ENCODE measurements at places on chromosomes 2 and 18.

DNA sequence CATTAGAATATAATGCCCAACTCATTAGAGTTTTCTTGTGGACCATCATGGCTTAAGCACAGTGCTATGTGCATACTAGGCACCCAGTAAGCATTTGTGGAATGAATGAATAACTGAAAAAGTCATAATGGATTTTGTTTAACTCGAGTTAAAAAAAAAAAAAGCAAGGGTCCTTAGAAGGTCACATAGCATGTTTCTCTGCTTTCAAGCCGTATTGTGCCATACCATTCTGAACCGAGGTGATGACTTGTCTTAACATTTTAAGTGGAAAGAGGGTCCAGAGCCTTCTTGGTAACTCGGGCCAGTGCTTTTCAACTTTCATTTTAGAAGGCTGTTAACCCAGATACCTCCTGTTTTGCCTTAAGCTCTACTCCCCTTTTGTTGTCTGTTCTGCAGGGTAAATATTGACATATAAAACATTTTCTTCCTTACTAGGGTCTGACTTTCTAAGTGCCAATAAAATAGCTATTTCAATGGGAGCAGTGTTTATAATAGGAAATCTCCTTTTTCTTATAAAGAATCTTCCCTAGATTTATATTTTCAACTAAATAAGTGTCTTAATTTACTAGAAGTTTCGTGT is 787 bp upstream of the ADGRF3 start:
- no peak for DNase-seq

DNA sequence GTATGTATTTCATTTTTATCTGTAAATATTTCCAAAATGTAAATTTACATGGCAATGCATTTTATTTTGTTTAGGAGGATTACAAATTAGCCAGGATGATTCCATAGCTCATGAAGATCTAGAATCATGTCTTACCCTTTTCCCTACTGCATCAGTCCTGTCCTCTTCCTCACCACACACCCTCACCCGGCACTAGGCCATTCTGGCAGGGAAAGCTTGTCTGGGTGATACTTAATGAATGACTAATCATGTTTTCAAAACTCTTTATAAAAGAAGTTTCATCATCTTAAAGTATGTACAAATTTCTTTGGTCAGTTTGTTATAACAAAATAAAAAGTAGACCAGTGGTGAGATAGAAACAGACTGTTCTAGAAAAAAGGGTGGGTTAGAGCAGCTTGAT is 283.3 kb upstream of the VWC2L start:
- no peak for DNase-seq

- no peak for DNase-seq
Measured at GRCh38 chr2:8691859-8692437, 10.1 kb downstream of the ID2 start.

DNA sequence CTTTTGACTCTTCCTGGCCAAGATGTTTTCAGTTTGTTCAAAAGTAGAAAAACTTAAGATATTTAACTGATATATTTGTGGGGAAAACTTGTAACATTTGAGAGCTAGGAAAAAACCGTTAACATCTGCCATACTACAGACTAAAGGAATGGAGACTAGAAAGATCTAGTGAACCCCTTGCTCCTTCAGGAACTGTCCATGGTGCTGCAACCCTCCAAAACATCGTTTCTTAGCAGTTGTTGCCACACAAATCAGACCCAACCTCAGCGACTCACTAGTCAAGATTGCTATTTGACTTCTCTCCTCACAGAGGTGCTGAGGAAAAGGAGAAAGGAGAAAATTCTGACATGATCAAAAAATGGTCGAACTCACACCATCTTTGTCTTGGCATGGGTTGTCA is 393.8 kb upstream of the LYPD1 start:
- no peak for DNase-seq

GRCh38 chr18:8794934-8795280 is 89.6 kb downstream of the MTCL1 start:
- DNase-seq: no peak

Data from stimulated activated CD8-positive, alpha-beta memory T cell treated with anti-CD3 and anti-CD28 coated beads, Interleukin-4, amount 100 ng/mL, for 1 hour (primary cell).